ENCODE measurements at places on chromosomes 11 and 22.

- DNase-seq: no peak
Measured at GRCh38 chr11:10497371-10498021, 42.4 kb downstream of the AMPD3 start.

DNA sequence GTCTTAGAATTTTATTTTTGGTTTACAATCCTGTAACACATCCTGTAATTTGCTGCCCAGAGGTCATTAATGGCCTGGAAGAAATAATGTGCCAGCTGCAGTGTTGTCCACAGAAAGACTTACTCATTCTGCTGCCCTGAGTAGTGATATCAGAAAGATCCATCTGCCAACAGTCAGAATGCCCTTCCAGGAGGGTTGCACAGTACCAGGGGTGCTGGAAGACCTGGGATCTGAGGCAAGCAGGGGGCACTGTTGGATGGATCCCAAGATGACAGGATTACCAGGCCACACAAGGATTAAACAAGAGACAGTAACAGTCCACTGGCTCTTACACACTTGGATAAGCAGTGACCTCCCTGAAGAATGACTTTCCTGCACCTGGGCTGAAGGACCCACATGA, 93.8 kb upstream of the TOP3B start:
- DNase-seq: no peak

DNA sequence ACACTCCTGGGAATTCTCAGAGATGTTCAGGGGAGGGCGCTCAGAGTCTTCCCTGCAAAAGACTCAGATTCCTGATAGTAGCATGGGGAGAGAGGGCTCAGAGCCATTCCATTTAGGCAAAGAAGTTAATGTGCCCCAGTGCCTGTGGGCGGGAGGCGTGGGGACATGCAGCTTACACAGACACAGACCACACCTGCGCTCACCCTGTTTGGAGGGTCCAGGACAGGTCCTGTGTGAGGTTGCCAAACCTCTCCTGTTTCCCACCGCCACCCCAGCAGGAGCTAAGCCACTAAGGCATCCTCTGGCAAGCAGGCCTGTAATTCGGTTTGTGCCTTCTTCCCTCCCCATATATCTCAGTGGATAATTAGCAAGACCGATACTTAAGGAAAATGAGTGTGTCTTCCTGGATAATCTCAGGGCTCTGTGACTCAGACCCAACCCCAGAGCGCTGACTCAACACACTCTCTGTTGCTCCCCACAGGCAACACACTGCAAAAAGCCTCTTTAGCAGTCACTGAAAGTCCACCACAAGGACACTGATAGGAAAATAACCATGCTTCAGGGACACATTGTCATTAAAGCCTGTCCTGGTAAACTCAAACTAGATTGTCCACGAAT, 118.9 kb upstream of the LMO1 start:
- no peak for DNase-seq

DNA sequence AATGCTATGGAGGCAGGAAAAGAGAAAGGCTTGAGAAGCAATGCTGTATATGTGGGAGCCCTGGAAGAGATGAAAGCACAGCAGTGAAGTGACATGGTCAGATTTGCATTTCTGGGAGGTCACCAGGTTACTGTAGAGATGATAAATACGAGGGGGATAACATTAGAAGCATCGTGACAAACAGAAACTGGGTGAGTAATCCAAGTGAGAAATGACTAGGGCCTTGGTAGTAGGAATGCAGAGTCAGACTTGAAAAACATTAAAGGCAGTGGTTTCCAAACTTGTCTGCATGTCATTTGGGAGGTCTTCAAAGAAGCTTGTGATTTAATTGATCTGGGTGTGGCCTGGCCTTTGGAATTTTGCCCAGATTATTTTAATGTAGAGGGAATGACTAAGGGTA, 43.9 kb downstream of the CCDC34 start:
- no peak for DNase-seq

- no peak for DNase-seq
Measured at GRCh38 chr22:49398115-49398514, 429.6 kb downstream of the BRD1 start.

DNA sequence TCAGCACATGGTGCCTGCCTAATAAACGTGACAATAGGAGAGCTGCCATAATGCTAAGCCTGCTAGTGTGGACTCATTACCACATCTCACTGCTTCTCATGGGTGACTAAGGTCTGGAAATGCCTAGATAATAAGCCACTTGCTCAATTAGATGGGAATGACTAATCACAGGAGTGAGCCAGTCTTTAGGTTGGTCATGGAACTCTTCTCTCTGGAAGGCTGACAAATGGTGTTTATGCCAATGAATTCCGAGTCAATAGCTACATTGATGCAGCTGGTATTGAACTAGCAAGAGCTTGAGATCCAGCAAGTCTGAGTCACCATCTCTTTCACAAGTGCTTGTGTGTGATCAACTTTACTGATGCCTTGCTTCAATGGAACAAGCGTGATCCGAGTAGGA, 334.9 kb downstream of the OPCML start:
- no peak for DNase-seq

DNA sequence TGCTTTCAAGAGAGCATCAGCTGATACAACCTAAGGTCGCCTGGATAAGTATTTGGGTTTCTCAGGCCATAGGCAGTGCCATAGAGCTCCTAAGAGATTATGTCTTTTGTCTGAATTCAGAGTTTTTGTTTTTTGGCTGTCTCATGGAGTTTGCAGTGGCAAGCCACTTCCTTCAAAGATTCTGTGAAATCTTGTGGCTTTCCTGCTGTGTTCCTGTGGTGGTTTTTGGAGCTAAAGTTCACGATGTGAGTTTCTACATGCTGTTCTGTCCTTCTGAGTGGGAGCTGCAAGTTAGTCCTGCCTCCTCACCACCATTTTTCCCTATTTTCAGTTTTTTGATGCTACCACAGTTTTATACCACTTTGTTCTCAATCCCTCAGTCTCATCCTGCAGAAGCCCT, 111.4 kb downstream of the COMMD9 start:
- no peak for DNase-seq

GRCh38 chr11:46588915-46589314, 4.9 kb downstream of the AMBRA1 start:
- no peak for DNase-seq

- no peak for DNase-seq
Measured at GRCh38 chr11:78083021-78083420, 3.4 kb upstream of the NDUFC2 start.

- no peak for DNase-seq
Measured at GRCh38 chr11:65868076-65868667, 4.4 kb downstream of the EFEMP2 start.

- DNase-seq: no peak
Measured at GRCh38 chr11:124872741-124873140, 7.5 kb downstream of the ROBO3 start.

GRCh38 chr22:42608823-42609361, 5.8 kb downstream of the POLDIP3 start:
- DNase-seq: no peak

DNA sequence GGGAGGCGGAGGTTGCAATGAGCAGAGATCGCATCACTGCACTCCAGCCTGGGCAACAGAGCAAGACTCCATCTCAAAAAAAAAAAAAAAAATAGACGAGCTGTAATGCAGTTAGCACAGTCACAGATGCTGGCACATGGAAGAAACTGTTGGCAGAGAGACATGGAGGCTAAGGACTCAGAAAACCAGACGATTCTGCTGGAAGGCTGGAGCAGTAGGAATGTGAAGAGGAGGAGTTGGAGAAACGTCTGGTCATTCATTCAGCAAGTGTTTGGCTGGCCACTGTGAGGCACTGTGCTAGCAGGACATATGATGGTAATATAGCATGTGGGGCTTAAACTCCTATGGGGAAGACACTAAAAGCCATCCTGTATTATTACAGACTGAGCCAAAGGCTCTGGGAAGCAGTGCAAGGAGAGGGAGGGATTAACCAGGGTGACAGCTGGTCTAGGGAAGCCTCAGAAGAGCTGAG, 5.0 kb downstream of the UQCR10 start:
- no peak for DNase-seq

DNA sequence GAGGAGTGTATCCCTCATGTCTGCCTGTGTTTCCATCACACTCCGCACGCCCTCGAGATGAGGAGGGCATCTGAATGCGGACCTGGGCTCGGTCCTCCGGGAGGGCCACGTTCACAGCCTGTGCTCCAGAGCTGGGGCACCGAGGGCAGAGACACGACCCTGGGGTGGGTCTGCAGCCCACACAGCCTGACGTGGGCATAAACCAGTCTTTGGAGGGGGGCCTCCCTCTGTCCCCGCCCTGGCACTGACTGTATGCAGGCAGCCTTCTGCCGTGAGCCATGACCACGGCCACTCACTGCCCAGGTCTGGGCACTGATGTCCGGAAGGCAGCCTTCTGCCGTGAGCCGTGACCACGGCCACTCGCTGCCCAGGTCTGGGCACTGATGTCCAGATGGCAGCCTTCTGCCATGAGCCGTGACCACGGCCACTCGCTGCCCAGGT, 1425.1 kb downstream of the BRD1 start:
- DNase-seq: no peak

DNA sequence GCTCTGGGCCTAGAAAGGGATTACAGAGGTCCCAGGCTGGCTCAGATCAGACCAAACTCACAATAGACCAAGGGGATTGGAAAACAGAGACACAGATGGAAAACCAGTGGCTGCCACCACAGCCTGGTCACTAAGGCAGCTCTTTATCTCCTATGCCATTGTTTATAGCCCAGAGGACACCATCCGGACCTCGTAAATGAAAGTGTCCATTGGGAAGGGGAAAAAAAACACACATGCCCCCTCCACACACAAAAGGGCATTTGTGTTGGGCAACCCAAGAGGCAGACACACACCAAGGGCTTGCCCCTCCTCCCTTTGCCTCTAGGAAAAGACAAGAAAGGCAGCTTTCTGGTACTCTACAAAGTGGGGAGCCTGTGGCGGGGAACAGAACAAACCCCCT, 85.9 kb downstream of the GAB2 start:
- no peak for DNase-seq

DNA sequence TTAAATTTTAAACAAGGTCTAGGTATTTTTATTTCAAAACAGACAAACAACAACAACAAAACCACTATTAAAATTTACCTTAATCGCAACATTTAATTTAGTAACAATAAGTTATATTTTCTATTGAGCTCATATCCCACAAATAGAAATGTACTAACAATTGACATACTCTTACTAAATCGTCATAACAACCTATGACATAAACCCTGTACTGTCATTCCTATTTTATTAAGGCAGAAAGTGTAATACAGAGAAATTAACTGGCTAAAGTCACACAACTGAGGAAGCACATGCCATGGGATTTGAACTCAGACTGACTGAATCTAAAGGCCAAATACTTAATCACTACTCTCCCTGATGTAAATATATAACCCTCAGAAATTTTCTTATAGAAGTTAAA, 3.0 kb downstream of the KIF18A start:
- no peak for DNase-seq

- no peak for DNase-seq
Measured at GRCh38 chr11:94305146-94305545, 766 bp downstream of the IZUMO1R start.

DNA sequence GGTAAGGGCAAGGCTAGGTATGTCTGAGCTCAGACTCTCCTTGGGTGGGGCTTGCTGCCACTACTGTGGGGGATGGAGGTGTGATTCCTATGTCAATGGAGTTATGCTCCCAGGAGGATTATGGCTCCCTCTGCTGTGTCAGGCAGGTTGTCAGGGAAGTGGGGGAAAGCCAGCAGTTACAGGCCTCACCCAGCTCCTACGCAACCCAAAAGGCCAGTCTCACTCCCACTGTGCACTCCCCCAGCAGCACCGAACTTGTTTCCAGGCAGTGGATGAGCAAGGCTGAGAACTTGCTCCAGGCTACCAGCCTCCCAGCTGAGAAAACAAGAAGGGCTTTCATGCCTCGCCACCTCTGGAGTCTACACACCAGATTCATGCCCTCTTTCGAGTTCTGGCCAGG, 18.2 kb downstream of the C11orf91 start:
- no peak for DNase-seq

DNA sequence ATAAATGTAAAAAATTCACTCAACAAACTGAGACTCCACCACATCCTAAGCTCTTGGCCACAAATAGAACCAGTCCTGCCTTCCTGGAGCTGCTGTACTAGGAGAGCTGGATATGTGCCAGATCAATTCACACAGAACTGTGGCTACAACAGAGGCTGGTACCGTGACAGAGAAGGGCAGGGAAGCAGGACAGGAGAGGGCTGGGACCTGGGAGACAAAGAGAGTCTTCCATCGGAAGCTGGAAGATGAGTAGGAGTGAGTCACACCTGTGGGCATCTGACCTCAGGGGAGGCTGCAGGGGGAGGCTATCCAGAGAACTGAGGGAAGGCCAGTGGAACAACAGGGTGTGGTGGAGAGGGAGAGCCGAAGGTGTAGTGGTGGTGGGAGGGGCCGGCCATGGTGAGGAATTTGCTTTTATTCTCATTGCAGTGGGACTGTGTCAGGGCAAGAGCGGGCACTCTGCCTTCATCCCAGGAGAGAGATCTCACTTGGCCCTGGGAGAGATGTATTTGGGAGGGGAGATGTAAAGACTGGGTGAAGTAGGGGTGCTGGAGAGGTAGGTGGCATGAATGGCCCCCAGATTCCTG, 1.9 kb upstream of the LTBP3 start:
- no peak for DNase-seq

DNA sequence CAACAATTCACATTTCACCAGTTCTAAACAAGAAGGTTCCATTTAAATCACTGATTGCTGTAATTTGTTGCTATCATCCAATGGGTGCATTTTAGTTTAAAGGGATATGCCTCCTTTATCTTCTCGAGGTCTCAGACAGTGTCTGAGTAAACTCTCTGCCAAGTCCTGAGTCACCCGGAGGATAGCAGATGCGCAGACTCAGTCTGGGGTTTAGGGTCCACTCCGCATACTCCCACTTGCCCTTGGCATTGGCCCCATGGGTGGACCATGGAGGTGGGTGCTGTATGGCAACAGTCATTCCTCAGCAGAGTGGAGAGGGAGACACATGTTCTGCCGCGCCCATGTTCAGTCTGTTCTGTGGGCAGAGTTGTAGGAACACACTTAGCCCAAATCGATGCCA, 65.4 kb upstream of the CRTAM start:
- no peak for DNase-seq

- no peak for DNase-seq
Measured at GRCh38 chr11:34904421-34904955, 11.7 kb downstream of the APIP start.

DNA sequence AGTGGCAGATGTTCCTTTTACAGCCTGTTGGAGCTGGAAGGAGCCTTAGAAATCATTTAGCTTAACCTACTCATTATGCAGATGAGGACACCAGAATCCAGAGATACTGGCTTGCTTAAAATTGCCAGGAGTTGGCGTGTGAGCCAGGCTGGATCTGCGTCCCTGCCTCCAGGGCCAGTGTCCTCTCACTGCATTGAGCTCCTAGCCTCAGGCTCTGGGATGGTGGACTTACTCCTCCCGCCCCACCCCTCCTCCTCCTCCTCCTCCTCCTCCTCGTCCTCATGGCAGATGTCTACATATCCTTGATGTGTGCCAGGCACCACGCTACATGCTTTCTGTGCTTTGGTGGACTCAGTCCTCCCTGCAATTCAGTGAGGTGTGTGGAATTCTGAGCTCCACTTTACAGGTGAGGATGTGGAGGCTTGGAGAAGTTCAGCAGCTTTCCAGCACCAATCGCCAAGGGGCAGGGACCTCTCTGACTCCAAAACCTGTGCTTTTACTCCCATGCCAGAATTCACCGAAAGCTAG, 24.1 kb downstream of the ADAMTS15 start:
- no peak for DNase-seq

Measured in activated CD8-positive, alpha-beta memory T cell treated with anti-CD3 and anti-CD28 coated beads, Interleukin-2, amount 50 U/mL, for 4 hours (primary cell).